ENCODE measurements at places on chromosomes 3 and 15.
A peak's percentile ranks its signal among the peaks of the same experiment; 100 is the strongest.

DNA sequence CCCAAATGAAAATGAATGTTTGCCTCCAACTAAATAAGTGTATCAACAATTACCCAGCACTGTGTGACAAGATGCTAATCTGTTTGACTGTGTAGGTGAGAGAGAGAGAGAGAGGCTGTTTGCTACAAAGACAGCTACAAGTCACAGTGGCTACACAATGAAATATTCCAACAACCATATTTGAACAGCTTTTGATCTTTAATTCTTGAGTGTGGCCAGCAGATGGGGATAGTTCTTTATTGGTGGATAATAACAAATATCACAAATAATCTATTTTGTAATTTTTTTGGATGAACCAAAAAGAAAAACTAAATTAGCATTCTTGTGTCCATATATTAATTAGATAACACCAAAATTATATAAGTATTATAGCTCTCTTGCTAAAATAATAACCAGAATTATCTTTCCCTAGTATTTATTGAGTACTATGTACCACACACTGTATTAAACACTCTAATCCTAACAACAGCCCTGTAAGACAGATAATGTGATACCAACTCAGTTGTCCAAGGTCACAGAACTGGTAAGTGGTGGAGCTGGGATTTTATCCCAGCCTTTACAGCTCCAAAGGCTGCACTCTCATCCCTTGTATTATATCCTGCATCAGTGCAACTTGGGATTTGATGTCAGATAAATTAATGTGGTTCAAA lies 61.9 kb upstream of the C3orf80 start:
- DNase-seq, result peak; percentile 39

GRCh38 chr15:62094388-62094787 lies 27.6 kb downstream of the C2CD4A start:
- no peak for DNase-seq

DNA sequence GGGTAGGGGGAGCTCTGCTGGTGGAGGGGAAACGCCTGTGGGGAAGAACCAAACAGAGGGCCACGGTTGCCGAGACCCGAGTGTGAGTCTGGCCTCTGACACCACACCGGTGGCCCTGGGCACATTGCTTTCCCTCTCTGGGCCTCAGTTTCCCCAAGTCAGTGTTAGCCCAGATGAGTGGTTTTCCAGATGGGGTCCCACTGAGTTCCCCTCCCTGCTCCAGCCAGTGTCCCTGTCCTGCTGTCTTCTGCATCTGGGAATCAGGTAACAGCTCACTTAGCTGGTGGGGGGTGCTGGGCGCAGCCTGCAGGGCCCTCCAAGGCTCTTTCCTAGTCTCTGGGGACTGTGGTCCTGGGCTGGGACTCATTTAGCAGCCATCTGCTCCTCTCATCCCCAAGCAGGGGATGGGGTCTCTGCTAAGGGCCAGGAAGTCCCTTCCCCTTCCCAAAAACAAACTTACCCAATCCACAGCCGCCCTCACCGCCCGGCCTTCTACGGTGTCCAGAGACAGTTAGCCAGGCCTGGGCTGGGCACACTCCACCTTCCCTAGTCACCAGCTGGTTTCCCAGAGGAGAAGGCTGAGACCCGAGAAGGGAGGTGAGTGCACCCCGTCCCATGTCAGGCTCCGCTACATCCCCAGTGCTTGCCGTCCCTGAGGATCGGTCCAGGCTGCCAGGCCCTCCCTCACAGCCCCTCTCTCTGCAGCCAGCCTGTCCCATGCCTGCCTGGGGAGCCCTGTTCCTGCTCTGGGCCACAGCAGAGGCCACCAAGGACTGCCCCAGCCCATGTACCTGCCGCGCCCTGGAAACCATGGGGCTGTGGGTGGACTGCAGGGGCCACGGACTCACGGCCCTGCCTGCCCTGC lies 676 bp downstream of the GP9 start:
- DNase-seq, result no peak

DNA sequence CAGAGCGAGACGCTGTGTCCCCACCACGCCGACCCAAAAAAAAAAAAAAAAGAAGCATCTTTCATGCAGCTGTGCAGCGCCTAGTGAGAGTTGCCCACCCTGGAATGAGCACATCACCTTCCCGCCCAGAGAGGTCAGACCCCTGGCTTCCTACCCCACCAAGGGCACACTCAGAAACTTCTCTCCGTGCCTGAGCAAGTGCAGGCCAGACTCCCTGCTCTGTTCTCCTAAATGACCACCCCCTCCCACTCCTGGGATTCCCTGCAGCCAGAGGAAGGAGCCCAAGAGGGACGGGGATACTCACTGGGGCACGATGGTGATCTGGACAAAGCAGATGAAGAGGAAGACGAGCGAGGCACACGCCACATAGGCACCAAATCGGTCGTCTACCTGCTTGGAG lies 116.0 kb downstream of the SEC22A start:
- DNase-seq, result no peak

DNA sequence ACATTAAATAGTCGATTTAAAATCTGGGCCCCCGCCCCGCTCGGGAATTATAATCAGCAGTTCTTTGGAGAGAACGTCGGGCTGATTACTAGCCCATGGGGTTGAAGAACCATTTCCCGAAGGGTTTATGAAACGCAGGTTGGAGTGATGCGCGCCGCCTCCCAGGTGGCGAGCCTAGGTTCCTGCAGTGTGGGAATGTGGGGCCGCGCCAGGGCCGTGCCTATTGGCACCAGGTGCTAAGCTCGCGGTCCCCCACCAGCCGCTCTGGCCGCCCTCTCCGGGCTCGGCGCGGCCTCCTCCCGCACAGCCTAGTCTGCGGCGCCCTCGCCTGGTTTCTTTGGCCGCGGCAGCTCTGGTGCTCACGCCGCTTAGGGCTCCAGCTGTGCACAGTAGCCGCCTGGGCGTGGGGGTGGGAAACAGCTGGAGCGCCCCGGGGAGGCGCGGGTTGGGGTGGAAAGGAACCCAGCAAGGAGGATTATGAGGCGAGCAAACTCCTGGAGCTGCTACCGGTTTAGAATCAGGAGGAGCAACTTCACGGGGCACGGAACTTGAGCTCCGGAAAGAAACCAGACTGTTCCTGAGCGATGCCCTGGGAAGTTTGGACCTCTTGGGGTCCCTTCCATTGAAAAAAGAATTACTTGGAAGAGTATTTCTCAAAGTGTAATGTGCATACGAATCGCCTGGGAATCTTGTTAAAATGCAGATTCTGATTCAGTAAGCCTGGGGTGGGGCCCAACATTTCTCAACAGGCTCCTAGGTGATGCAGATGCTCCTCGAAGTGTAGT lies 5.6 kb upstream of the MECOM start:
- DNase-seq, result peak; percentile 50

GRCh38 chr3:11508346-11509172 lies 135.2 kb downstream of the VGLL4 start:
- no peak for DNase-seq

DNA sequence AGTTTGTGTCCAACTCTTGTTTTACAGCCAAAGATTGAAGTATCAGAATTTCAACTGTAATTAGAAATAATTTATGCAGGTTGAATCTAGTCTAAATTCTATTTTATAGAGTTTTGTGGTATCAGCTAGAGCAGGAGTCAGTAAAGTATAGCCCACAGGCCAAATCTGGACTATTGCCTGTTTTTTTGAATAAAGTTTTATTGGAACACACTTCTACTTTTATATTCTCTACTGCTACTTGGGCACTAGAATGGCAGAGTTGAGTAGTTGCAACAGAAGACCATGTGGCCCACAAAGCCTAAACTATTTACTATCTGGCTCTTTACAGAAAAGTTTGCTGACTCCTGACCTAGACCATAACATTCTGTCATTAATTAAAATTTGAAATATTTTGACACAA lies 36.3 kb downstream of the TFG start:
- no peak for DNase-seq

- no peak for DNase-seq
These were observed 25.5 kb downstream of the PLCL2 start for GRCh38 chr3:16910207-16910606.

DNA sequence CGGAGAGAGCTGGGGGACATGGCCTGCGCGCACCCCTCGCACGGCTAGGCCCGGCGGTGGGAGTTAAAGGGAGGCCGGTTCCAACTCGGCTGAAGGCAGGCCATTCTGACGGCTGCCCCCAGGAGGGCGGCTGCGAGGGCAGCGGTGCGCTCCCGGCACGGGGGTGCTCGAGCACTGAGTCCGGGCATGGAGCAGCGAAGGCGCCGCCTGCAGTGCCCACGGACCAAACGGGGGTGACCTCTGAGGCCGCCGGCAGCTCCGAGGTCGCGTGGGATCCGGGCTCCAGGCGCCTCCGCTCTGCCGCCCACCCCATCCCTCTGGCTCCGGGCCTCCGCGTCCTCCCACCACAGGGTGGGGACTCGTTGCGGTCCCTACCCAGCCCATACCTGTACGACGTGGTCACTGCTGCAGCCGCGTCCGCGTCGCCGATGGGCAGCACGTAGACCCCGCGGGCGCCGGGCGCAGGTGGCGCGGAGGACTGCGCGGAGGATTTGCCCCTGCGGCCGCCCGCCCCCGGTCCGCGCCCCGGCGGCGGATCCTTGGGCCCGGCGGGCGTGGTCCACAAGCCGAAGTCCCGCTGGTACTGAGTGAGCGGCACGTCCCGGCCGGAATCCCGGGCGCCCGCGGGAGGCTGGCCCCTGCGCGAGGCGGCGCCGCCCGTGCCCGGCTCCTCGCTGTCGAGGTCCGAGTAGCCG lies 469 bp downstream of the MAP6D1 start:
- peak; percentile 22 for DNase-seq

GRCh38 chr3:134367869-134368750 lies 6.1 kb downstream of the AMOTL2 start:
- DNase-seq, result no peak

- DNase-seq, result no peak
These were observed 481 bp upstream of the CRYBG3 start for GRCh38 chr3:97821287-97821773.

DNA sequence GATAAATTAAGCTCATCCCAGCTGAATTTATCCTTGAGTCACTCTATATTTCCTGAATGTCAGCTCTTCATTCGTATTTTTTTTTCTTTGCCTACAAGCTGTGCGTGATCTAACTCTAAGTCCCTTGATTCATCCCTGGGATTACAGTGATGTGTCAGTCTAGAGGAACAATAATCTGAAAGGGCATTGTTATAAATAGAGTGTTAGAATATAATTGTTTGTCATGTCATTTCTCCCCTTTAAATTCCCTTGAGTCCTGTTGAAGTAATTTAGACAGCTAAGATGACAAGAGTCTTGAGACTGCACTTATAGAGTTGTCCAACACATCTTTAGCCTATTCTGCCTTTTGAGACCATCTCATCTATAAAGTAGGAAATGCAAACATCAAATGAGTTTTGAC lies 621.8 kb downstream of the ZIC1 start:
- DNase-seq, result no peak

DNA sequence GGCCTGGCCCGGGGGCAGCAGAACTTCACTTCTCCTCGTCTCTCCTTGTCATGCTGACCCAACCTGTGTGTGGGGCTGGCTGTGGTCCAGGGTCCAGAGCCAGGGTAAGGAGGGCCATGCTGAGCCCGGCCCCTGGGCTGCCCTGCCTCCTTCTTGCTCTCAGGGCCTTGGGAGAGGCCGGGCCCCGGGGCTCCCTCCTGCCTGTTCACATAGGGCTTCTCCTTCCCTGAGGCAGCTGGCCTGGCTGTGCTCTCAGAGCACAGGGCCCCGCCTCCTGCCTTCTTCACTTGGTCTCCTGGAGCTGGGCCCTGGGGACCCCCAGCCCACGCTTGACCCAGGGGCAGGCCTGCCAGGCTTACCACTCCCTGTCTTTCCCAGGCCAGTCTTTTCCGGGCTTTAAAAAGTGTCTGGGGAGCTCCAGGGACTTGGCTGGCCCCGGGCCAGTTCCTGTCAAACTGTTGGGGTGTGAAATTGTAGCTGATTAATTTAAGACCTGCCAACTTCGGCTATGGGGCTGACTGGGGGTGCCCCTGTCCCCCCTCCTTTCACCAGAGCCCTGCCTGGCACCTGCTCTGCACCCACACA lies 11.8 kb downstream of the PLXNA1 start:
- no peak for DNase-seq

DNA sequence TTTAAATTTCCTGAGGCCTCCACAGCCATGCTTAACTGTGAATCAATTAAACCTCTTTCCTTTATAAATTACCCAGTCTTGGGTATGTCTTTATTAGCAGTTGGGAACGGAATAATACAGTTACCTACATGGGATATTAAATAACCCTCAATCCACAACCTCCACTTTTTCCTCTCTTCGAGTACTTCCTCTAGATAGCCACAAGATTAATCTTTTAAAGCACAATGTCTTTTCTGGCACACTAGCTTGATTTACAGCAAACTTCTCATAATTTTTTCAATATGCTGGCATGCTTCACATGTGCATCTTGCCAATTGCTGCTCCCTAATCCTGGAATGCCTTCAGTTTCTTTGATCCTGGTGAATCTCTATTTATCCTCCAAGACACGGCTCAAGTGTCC lies 92.2 kb downstream of the P2RY1 start:
- no peak for DNase-seq

DNA sequence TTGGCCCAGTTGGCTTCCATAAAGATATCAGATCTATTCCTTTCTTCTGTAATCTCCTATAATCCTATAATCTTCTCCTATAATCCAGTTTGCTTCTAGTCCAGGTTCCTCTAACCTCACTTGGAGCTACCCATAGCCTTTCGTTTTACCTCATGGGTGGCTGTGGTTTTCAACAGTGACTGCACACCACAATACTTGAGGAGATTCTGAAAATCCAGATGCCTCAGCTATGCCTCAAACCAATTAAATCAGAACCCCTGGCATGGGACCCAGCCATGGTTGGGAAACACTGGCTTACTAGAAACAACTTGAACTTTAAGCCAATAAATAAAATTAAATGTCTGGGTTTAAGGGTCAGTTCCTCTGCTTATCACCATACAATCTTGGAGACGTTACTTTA lies 86.1 kb upstream of the NTRK3 start:
- DNase-seq, result no peak

DNA sequence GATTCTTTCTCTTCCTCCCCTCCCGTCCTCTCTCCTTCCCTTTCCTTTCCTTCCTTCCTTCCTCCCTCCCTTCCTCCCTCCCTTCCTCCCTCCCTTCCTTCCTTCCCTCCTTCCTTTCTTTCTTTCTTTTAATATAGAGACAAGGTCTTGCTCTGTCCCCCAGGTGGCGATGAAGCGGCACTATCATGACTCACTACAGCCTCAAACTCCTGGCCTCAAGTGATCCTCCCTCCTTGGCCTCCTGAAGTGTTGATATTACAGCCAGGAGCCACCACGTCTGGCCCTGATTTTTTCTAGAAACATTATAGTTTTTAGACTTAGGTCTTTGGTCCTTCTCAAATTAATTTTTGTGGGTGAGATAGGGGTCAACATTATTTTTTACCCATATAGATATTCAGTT lies 15.5 kb downstream of the GRM2 start:
- no peak for DNase-seq

All from RPMI7951 (cell line).